Activated CD4-positive, alpha-beta T cell treated with anti-CD3 and anti-CD28 coated beads for 36 hours (primary cell): ENCODE measurements at places on chromosomes 6 and 20. TPM values are rescaled to one million over a fixed set of nuclear protein-coding genes. Genes with fewer than 3 reads are reported as not detected.

Gene SLC35D3
- total RNA-seq, result not detected

GRCh38 chr20:63858393-63859165, 2.7 kb upstream of the ABHD16B start:
- no peak overlapping the region for H3K4me3 ChIP-seq
- H3K27ac ChIP-seq, result no peak overlapping the region
- no peaks in the 10 kb centered on the region for H3K27me3 ChIP-seq
- no peak for DNase-seq

DNA sequence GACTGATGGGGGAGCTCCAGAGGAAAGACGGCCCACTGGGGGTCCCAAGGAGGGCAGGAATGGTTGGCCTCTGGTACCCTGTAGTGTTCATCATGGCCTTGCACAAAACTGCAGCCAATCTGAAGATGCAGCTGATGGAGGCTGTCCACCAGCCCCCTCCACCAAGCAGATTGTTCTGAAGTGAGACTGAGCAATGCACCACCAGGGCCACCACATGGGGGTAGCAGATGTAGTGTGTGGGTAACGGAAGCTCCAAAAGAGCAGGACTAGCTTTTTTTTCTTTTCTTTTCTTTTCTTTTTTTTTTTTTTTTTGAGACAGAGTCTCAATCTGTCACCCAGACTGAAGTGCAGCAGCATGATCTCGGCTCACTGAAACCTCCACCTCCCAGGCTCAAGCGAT, 181.0 kb upstream of the MYLIP start:
- H3K27me3 ChIP-seq, result no peaks in the 10 kb centered on the region
- DNase-seq, result no peak
- no peaks in the 10 kb centered on the region for H3K4me1 ChIP-seq
- no peak overlapping the region for H3K4me3 ChIP-seq

- H3K27me3 ChIP-seq, result no peaks in the 10 kb centered on the region
- no peak overlapping the region for H3K4me3 ChIP-seq
- no peak for DNase-seq
- H3K27ac ChIP-seq, result no peak overlapping the region
- no peaks in the 10 kb centered on the region for H3K4me1 ChIP-seq
- H3K36me3 ChIP-seq, result no peaks in the 10 kb centered on the region
These were observed 66.6 kb downstream of the IPCEF1 start for GRCh38 chr6:154289818-154290508.

Gene BPIFB1
- not detected for total RNA-seq

GRCh38 chr20:61695741-61696140, 369.9 kb downstream of the TAF4 start:
- H3K36me3 ChIP-seq, result no peaks in the 10 kb centered on the region
- no peak overlapping the region for H3K27ac ChIP-seq
- peaks cover 4% of the 10 kb centered on the region for H3K27me3 ChIP-seq
- no peak for DNase-seq
- H3K4me3 ChIP-seq, result no peak overlapping the region

Gene CST4
- total RNA-seq, result not detected

GRCh38 chr6:3545156-3545555, 88.3 kb upstream of the SLC22A23 start:
- H3K4me3 ChIP-seq, result no peak overlapping the region
- H3K27me3 ChIP-seq, result peaks cover 13% of the 10 kb centered on the region
- no peaks in the 10 kb centered on the region for H3K4me1 ChIP-seq

Gene PPT2
- total RNA-seq, result 9.9 TPM

DNA sequence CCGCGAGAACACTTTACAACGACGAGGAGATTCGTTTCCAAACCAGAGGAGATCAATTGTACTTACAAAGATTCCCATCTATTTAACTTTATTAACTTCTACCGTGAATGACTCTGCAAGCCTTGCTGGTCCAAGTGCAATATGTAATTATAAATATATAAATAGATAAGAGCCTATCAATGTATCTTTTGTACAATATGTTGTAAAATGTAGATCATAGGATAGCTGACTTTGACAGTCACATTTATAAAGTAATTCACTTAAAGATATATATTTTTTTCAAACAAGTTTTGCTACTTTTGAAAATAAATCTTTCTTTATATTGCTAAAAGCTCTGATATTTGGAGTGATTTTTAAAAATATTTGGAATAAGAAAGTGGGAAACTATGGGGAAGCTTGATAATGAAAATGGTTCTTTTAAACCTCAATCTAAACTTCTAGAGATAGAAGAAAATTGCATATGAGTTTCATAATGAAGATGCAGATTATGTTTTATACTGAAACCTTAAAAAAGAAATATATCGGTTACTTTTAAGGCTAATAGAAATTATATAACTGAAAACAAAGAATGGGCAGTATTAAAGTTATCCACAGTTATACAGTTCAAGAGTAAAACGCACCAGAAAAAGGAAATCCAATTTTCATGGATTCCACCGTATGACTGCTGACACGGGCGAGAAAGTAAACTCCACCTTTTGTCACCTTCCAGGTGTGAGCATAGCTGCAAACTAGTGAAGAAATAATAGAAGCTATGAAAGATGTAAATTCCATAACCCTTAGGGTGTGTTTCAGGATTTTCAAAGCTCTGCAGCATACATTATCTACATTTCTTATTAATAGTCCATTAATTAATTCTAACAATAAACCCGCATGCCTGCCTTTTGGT, 3.3 kb downstream of the TCF21 start:
- H3K4me1 ChIP-seq, result peaks cover 41% of the 10 kb centered on the region
- H3K27ac ChIP-seq, result no peak overlapping the region
- H3K27me3 ChIP-seq, result peaks cover 78% of the 10 kb centered on the region
- peak overlapping the region; percentile 24 for H3K4me3 ChIP-seq

DNA sequence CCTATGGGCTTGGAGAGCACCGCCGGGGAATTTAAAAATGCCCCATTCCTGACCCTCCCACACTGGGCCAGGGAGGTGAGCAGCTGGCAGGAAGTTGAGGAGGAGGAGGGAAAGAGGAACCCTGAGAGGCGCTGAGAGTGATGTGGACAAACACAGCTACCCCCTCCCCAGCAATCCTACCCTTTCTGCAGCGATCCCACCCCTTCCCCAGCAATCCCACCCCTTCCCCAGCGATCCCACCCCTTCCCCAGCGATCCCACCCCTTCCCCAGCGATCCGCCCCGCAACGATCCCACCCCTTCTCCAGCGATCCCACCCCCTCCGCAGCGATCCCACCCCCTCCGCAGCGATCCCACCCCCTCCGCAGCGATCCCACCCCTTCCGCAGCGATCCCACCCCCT, 111.6 kb downstream of the SYCP2 start:
- H3K27me3 ChIP-seq, result peaks cover 5% of the 10 kb centered on the region
- H3K4me1 ChIP-seq, result no peaks in the 10 kb centered on the region
- H3K36me3 ChIP-seq, result no peaks in the 10 kb centered on the region
- DNase-seq, result no peak
- H3K27ac ChIP-seq, result no peak overlapping the region

DNA sequence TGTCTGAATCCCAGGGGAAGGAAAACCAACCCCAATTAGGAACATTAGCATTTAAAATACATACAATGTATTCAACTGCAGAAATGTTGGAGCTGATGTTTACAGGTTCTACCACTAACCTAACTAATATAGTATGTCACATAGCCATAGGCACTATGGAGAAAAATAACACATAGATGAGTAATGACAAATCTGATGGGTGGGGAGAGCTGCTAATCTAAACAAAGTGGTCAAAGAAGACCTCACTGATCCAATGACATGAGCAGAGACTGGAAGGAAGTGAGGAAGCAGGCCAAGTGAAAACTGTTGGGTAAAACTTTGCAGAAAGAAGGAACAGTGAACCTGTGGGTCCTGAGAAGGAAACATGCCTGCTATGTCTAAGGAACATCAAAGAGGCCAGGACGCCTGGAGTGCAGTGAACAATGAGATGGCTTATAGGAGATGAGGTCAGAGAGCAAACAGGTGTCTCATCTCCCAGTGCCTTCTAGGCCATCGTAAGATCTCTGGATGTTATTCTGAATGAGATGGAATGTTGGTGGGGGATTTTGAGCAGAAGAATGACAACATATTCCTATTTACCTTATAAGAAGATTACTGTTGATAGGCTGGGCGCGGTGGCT, 135.7 kb downstream of the ALDH8A1 start:
- H3K36me3 ChIP-seq, result no peaks in the 10 kb centered on the region
- H3K27ac ChIP-seq, result no peak overlapping the region
- H3K4me1 ChIP-seq, result no peaks in the 10 kb centered on the region
- H3K4me3 ChIP-seq, result no peak overlapping the region
- no peak for DNase-seq
- H3K27me3 ChIP-seq, result no peaks in the 10 kb centered on the region

Gene FAM217A
- total RNA-seq, result not detected

DNA sequence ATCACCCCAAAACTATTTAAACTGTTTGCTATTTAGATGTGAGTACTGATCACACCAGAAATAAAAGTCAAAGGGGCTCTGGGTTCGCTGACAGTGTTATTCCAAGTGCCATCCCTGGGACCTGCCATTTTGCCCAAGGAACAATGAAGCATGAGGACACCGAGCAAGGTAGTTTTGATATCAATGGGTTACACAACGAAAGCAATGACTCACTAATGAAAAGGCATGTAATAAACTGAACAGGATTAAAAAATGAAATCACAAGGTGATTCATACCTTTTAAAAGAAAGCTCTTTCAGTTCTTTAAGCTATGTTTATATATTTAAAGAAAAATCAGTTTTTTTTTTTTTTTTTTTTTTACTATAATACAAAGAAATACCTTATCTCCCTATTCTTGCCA, 102.0 kb downstream of the HS3ST5 start:
- DNase-seq, result no peak
- H3K4me3 ChIP-seq, result no peak overlapping the region
- no peaks in the 10 kb centered on the region for H3K36me3 ChIP-seq
- H3K27me3 ChIP-seq, result peaks cover 1% of the 10 kb centered on the region
- H3K4me1 ChIP-seq, result no peaks in the 10 kb centered on the region

GRCh38 chr6:17250237-17250636, 30.9 kb upstream of the RBM24 start:
- H3K27me3 ChIP-seq, result peaks cover 14% of the 10 kb centered on the region
- no peaks in the 10 kb centered on the region for H3K36me3 ChIP-seq
- H3K4me3 ChIP-seq, result no peak overlapping the region
- DNase-seq, result no peak
- no peaks in the 10 kb centered on the region for H3K4me1 ChIP-seq

DNA sequence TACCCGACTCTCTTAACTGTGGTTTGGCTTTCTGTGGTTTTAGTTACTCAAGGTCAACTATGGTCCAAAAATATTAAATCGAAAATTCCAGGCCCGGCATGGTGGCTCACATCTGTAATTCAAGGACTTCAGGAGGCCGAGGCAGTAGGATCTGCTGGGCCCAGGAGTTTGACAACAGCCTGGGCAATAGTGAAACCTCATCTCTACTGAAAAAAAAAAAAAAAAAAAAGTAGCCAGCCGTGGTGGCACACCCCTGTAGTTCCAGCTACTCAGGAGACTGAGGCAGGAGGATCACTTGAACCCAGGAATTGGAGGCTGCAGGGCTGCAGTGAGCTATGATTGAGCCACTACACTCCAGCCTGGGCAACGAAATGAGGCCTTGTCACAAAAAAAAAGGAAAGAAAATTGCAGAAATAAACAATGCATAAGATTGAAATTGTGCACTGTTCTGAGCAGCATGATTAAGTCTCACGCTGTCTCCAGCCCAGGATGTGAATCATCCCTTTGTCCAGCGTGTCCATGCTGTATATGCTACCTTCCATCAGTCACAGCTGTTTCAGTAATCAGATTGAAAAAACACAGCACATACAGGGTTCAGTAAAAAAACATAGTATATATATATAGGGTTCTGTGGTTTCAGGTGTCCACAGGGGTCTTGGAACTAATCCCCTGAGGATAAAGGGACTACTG, 40.7 kb downstream of the RGS17 start:
- no peak overlapping the region for H3K27ac ChIP-seq
- no peak overlapping the region for H3K4me3 ChIP-seq

Gene HSPA1L
- total RNA-seq, result 2.2 TPM

DNA sequence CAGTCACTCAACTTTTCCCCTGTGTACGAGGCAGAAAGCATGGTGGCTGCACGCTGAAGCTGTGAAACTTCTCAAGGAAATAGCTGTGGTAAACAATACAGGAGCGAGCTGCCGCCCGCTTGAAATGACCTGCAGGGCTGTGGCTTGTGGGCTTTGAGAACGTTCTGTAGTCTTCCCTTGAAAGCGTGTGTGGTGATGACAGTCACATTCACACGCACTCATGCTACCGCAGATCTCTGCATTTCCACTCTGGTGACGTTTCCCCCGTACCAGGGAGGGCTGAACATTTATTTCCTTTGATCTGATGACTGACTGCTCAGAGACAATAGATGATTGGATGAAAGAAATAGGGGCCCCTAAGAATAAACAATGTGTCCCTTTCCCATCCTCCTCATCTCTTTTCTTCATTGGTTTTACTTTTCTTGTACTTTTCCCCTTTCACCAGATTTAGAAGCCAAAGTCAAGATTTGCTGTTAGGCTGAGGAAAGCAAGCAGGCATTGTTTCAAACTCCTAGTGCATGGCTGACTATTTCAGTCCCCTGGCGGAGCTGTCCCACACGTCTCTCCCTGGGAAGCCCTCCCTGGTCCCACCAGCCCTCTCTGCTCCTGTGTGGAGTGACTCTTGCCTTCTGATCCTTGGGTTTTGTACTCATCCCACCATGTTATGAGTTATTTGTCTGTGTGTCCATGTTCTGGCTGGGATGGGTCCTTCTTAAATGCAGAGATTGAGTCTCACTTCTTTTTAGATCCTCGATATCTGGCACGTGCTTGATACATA, 3.9 kb downstream of the SYTL3 start:
- peak overlapping the region; percentile 81 for H3K4me3 ChIP-seq
- H3K36me3 ChIP-seq, result peaks cover 71% of the 10 kb centered on the region
- H3K27ac ChIP-seq, result peak overlapping the region; percentile 99
- no peaks in the 10 kb centered on the region for H3K27me3 ChIP-seq
- peak; percentile 94 for DNase-seq

DNA sequence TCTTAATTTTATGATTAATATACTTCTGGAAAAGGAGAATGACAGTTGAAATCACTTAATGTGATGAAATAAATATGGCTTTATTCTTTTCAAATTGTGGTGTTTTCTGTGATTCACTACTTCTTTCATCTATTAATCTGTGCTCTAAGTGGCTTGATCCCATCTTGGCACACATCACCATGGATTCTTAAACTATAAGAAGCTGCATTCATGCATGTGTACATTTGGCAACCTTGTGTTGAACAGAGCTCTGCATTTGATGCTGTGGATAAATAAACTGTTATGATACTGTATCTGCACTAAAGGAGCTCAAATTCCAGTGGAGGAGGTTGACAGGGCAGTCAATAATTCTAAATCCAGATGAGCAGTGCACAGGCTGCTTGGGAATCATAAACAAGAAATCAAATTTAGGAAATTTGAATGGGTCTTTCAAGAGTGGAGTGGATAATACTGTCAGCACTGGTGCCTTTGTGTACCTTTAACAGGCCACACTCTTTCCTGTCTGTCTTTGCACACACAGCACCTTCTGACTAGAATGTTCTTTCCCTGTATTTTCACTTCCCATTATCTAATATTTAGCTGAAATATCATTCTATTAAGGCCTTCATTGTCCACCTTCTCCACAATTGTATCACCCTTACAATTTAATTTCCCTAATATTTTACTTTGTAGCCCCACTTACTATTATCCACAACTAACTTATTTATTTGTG, 252.9 kb downstream of the GRM1 start:
- no peak overlapping the region for H3K4me3 ChIP-seq
- no peaks in the 10 kb centered on the region for H3K27me3 ChIP-seq
- no peaks in the 10 kb centered on the region for H3K36me3 ChIP-seq
- H3K4me1 ChIP-seq, result no peaks in the 10 kb centered on the region
- no peak overlapping the region for H3K27ac ChIP-seq
- no peak for DNase-seq

GRCh38 chr6:158706369-158706982, 56.6 kb downstream of the SYTL3 start:
- H3K4me3 ChIP-seq, result no peak overlapping the region
- H3K27me3 ChIP-seq, result no peaks in the 10 kb centered on the region
- peaks cover 45% of the 10 kb centered on the region for H3K36me3 ChIP-seq
- H3K27ac ChIP-seq, result no peak overlapping the region

Gene SNX3
- total RNA-seq, result 112 TPM
